Non-pigmented ciliary epithelial cell (primary cell): ENCODE measurements at places on chromosomes 11 and 22.

DNA sequence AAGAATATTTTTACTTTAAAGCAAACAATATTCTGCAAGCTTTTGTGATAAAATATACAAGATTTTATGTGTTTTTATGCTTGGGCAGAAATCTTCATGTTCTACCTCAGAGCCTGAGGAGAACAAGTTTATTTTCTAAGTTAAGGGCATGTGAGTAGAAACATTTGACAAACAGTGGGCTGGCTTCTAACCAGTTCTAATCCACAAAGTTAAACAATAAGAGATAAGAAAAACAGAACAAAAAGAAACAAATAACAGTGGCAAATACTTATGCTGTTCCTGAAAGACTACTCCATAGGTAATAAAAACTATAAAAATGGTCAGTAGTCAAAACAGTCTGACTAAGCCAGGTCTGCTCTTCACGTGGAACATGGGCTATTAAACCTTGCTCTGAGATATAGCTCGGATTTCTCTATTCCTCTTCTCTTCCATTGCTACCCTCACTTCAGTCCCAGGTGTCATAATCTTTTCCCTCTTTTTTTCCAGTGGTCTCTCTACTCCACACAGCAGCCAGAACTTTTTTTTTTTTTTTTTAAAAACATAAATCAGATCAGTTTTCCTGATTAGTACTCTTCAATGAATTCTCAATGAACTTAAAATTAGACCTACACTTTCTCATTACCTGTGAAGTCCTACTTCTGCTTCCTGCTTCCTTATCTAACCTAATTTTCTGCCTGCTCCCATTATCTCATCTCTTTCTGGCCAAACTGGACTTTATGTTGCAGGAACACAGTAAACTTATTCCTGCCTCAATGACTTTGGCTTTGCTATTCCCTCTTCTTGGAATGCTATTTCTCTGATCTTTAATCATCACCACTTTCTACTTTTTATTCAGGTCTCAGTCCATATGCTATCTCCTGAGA lies 671.1 kb upstream of the CCDC90B start:
- DNase-seq: no peak

- no peak for DNase-seq
Observed at GRCh38 chr11:67389477-67389876, 2.3 kb upstream of the RAD9A start.

GRCh38 chr11:2806351-2807024 lies 79.1 kb downstream of the CDKN1C start:
- no peak for DNase-seq

- DNase-seq: no peak
Observed at GRCh38 chr11:126466236-126467045, 111.0 kb downstream of the ST3GAL4 start.

- DNase-seq: no peak
Observed at GRCh38 chr11:67167719-67168118, 48.7 kb downstream of the KDM2A start.

DNA sequence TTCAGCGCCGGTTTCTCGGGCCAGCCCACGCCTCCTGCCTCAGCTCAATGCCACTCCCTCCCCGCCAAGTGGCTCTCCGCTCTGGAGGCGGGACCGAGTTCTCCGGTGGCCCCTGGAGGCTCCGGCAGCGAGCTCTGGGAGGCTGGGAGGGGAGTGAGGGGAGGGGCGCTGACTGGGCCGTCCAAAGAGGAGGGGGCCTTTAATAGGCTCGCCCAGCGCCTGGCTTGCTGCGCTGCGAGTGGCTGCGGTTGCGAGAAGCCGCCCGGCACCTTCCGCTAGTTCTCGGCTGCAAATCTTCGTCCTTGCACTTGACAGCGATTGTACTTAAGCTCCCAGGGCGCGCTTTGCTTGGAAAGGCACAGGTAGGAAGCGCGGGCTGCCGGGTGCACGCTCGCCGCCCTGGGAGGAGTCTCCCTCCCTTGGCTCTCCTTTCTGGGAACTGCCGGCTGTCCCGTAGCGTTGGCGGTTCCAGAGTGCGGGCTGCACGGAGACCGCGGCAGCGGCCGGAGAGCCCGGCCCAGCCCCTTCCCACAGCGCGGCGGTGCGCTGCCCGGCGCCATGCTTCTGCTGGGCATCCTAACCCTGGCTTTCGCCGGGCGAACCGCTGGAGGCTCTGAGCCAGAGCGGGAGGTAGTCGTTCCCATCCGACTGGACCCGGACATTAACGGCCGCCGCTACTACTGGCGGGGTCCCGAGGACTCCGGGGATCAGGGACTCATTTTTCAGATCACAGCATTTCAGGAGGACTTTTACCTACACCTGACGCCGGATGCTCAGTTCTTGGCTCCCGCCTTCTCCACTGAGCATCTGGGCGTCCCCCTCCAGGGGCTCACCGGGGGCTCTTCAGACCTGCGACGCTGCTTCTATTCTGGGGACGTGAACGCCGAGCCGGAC lies at the start of gene ADAMTS15:
Gene ADAMTS15, plus strand, starts transcription at position 230 of the 894 bp plus-strand sequence. Its CDS starts 329 bp downstream, at position 559.
- no peak for DNase-seq

DNA sequence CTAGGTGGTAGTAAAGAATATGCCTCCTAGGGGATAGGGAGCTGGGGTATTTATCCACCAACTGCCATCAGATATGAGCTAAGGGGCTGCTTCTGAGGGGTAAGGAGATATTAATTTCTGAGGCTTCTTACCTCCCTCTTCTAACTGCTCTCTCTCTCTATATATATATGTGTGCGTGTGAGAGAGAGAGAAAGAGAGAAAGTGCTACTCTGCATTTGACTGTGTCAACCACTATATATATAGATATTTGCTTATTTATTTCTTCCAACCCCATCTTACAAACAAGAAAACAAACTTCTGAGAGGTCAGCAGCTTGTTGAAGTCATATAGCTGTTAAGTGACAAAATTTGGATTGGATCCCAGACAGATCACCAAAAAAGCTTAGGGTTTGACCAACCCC lies 5.9 kb upstream of the HEPACAM start:
- no peak for DNase-seq

DNA sequence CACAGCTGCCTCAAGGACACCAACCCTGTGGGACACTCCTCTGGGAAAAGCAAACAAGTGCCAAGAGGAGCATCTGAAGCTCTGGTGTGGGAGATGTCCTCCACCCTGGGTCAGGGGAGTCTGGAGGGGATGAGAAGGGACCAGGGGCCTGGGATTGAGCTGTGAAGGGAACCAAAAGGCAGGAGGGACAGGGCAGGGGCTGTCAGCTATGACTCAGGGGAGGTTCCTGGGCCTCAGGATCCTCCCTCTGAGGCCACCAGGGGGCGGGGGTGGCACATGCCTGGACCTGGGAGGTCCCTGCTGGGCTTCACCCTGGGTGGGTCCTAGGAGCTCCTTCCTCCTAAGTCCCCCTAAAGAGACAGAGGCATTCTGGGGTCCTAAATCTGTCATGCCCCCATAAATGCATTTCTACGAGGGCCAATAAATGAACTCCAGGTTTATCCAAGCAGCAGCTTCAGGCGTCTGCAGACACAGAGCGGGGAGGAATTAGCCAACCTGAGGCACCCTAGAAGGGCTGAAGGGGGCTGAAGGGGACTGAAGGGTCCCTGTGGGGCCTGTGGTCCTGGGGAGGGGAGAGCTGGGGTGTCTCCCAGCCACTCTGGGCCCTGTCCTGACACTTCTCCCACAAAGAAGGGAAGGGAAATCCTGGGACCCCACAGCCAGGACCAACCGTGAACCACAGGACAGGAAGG lies 31.9 kb upstream of the IGLL5 start:
- no peak for DNase-seq

- no peak for DNase-seq
Observed at GRCh38 chr11:75557666-75558494, 4.2 kb upstream of the SERPINH1 start.

GRCh38 chr22:44291265-44291664 lies 21.5 kb downstream of the SHISAL1 start:
- DNase-seq: no peak

GRCh38 chr22:42632096-42632495 lies 8.3 kb downstream of the ATP5MGL start:
- DNase-seq: no peak

- DNase-seq: no peak
Observed at GRCh38 chr11:116716621-116717020, 56.2 kb downstream of the BUD13 start.

DNA sequence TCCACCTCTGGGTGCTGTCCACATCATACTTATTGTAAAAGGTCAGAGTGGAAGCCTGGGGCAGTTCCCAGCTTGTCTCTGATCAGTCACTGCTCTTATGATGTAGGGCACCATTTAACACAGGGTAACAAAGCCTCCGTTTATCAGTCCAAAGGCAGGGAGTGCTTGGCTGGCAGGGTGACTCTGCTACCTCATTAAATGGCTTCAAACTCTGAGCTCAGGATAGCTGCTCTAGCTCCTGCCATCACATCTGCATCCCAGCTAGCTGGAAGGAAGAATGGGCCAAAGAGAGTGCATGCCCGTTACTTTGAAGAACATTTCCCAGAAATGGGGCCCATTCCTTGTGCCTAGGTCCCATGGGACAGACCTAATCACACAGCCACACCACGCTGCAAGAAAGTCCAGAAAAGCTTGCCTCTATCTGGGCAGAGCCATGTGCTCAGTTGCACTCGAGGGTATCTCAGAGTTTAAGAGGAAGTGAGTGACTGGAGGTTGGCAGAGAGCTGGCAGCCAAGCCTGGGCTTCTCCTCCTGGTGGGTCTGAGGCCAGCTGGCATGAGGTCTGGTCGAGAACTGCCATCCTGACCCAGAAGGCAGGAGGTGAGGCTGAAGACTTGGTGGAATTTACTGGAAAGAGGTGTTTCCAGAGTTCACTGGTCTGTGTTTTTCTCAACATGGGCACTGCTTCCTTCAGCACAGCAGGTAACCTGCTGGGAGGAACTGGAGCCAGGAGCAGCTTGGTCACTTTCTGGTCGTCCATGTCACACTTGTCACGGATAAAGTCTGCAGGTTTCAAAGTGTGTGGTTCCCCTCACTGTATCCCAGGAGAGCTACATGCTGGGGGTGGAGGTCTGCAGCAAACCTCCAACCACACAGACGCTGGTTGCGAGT lies 935.7 kb downstream of the BRD1 start:
- no peak for DNase-seq

GRCh38 chr11:1299621-1300020 lies 9.8 kb downstream of the TOLLIP start:
- DNase-seq: no peak

DNA sequence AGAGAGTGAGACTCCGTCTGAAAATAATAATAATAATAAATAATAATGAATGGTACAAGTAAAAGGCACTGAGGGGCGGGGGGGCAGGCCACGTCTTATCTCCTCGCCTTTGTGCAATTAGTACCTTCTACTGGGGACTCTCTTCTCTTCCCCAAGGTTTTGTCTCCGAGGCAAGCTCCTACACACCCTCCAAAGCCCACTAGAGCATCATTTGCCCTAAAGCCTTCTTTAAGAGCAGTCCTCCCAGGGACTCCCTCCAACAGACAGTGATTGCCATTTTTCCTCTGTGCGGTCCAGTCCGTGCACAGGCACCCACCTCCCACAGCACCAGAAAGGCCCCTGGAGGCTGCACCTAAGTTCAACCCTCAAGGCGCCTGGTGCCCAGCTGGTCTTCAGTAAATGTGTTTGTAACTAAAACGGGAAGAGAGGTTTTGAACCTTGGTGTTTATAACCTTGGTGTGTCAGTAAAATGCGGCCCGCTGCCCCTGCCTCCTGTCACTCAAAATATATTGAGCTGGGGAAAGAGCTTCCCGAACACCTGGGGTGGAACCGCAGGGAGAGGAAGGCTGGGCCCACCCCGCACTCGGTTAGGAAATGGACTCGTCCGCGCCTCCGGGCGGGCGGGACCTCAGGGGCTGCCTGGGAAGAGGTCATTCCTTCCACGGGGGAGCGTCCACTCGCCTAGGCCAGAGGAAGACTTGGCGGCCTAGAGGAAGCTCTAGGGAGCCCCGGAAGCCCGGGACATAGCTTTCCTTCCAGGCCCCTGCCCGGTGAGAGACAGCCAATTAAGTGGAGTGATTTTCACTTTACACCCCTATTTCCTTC lies 4.7 kb upstream of the KDELR3 start:
- no peak for DNase-seq

- DNase-seq: no peak
Observed at GRCh38 chr11:121767433-121767832, 314.7 kb upstream of the SORL1-AS1 start.

- no peak for DNase-seq
Observed at GRCh38 chr11:80849253-80849652, 1408.4 kb upstream of the TENM4 start.

- DNase-seq: no peak
Observed at GRCh38 chr22:34966980-34967565, 98.9 kb upstream of the ISX start.

DNA sequence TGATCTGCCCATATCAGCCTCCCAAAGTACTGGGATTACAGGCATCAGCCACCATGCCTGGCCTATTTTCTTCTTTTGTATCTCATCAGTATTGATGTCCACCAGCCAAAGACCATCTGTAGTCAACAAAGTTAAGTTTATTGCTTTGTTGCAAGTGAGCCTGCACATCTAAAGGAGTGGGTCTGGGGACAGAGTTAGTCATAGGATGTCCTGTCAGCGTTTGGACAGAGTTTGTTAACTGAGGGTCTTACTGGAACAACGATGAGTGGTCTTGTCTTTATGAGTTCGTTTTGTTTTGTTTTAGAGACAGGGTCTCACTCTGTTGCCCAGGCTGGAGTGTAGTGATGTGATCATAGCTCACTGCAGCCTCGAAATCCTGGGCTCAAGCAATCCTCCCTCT lies 40.6 kb upstream of the SEPTIN5 start:
- no peak for DNase-seq

- DNase-seq: no peak
Observed at GRCh38 chr11:12174128-12174476, 63.7 kb downstream of the MICAL2 start.

DNA sequence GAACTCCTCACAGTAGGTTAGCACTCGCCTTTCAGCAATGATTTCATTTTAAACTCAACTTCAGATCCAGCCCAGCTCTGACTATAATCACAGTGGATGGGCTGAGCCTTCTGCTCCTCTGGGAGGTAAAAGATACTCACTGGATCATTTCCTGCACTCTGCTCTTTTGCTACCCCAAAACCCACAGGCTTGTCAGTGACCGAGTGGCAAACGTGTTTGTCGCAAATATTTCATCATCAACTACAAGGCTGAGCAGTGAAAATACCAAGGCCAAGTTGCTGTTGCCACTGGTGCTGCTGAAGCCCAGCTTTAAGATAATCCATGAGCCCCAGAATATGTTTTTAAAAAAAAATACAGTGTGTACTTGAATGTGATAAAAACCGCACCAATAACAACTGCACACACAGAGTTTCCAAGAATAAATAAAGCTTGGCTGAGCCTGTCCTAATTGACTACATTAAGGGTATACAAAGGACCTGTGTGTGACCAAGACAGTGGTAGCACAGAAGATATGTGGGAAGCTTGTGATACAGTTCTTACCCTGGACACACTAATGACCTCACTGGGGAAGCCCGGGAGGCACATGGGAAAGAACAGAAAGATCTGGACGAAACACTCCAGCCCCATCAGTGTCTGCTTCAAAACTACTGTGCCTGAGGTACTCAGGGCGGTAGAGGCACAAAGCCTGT lies 41.3 kb downstream of the ABTB2 start:
- DNase-seq: no peak

GRCh38 chr22:27761665-27762064 lies 39.9 kb downstream of the MN1 start:
- no peak for DNase-seq

DNA sequence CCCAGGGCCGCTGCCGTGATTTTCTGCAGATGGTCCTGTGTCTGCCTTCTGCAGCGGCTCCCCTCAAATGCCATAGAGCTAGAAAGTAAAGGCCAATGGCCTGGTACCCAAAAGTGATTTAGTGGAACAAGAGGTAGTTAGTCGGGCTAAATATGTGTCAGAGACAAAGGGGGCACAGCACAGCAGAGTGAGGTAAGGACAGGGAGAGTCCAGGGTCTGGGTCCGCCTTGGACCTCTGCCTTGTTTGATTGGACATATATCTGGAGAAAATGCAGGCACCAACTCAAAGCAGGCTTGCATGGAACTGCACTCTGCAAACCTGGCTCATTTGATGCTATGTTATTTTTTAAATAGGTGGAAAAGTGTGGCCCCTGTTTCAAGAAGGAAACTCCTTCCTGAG lies 249.6 kb upstream of the B3GAT1 start:
- no peak for DNase-seq
